Right renal cortex interstitium (tissue), 3 donors: ENCODE measurements at places on chromosomes 1 and 21. TPM values are rescaled to one million over a fixed set of nuclear protein-coding genes. Genes with fewer than 3 reads are reported as not detected.

CELA3B gene
- polyA plus RNA-seq = not detected

NMNAT2 gene
- polyA plus RNA-seq = 3.4 TPM

OR2L3 gene
- not detected for polyA plus RNA-seq

CRB1 gene
- 3.3 TPM for polyA plus RNA-seq

WLS gene
- polyA plus RNA-seq = 163 TPM

PLA2G2C gene
- not detected for polyA plus RNA-seq

LYPD8 gene
- polyA plus RNA-seq = not detected

COP1 gene
- polyA plus RNA-seq = 65.0 TPM

MROH9 gene
- not detected for polyA plus RNA-seq

EPHA10 gene
- 0.11 TPM for polyA plus RNA-seq

REG4 gene
- polyA plus RNA-seq = 1.4 TPM

RWDD3 gene
- polyA plus RNA-seq = 46.9 TPM

RPS6KA1 gene
- polyA plus RNA-seq = 21.6 TPM

FCRL4 gene
- not detected for polyA plus RNA-seq

OLIG2 gene
- polyA plus RNA-seq = not detected

GBP6 gene
- not detected for polyA plus RNA-seq

C1orf185 gene
- polyA plus RNA-seq = not detected

FMO2 gene
- 1.1 TPM for polyA plus RNA-seq

KIRREL1 gene
- 178 TPM for polyA plus RNA-seq

RNF186 gene
- polyA plus RNA-seq = not detected

EEIG2 gene
- 19.0 TPM for polyA plus RNA-seq

GUCA2A gene
- polyA plus RNA-seq = not detected

ZNF593OS gene
- polyA plus RNA-seq = 0.62 TPM

OR6N1 gene
- polyA plus RNA-seq = not detected

C1orf115 gene
- polyA plus RNA-seq = 26.6 TPM

LRRC39 gene
- 2.4 TPM for polyA plus RNA-seq

FCGR1A gene
- polyA plus RNA-seq = 2.7 TPM

CLIC6 gene
- polyA plus RNA-seq = 1.8 TPM

MYBPH gene
- polyA plus RNA-seq = 0.08 TPM

PROK1 gene
- polyA plus RNA-seq = 0.08 TPM

LRRC40 gene
- polyA plus RNA-seq = 24.5 TPM

KCNT2 gene
- polyA plus RNA-seq = 8.4 TPM

IRF6 gene
- polyA plus RNA-seq = 20.7 TPM

LMOD1 gene
- 3.9 TPM for polyA plus RNA-seq

LCE1C gene
- polyA plus RNA-seq = not detected
